ENCODE measurements at places on chromosomes 12 and 14.

DNA sequence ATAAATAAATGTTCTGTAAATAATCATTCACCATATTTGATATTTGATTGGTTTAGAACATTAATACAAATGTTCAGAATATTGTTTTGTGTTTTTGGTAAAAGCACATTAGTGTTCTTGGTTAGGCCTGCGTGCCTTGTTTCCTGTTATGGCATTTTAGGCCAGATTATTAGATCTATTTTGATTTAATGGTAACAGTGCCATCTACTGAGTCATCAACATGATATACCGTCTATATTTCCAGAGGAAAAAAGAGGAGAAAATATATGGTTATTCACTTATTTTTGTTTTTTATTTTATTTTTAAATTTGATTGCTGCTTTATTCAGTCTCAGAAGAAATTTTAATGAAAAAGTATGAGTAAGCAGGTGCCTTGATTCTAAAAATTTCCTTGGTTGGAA, 60.3 kb downstream of the GPHN start:
- DNase-seq, result no peak

GRCh38 chr12:120421701-120422100, 16.2 kb upstream of the COX6A1 start:
- no peak for DNase-seq

- DNase-seq, result no peak
These were observed 19.4 kb upstream of the STRN3 start for GRCh38 chr14:31045501-31046080.

GRCh38 chr12:96701856-96702255, 205.2 kb upstream of the NEDD1 start:
- no peak for DNase-seq

- no peak for DNase-seq
These were observed 25.9 kb downstream of the RHOF start for GRCh38 chr12:121767525-121768016.

- DNase-seq, result no peak
These were observed 263.2 kb downstream of the SEC23A start for GRCh38 chr14:38839694-38840365.

DNA sequence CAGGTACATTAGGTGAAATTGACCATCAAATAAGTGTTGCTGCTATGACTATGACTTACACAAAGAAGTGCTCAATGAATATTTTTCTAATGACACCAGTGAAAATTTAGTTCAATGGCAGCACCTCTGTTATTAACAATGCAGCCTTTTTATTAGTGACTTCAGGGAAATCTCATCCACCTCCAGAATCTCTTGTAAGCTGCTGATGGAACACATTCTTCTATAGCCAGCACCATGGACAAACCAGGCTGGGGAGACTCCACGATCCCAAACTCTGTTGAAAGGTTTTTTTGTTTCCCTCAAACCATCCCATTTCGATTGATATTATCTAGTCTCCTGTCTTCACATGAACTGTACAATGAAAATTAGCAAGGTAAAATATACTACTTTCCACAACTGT, 265.9 kb downstream of the ITPR2 start:
- no peak for DNase-seq

- no peak for DNase-seq
These were observed 17.8 kb downstream of the ZBTB42 start for GRCh38 chr14:104818714-104819161.

GRCh38 chr12:47762850-47763465, 4.3 kb upstream of the RAPGEF3 start:
- DNase-seq, result no peak

GRCh38 chr12:57129321-57129842, 1.1 kb downstream of the LRP1 start:
- DNase-seq, result no peak

DNA sequence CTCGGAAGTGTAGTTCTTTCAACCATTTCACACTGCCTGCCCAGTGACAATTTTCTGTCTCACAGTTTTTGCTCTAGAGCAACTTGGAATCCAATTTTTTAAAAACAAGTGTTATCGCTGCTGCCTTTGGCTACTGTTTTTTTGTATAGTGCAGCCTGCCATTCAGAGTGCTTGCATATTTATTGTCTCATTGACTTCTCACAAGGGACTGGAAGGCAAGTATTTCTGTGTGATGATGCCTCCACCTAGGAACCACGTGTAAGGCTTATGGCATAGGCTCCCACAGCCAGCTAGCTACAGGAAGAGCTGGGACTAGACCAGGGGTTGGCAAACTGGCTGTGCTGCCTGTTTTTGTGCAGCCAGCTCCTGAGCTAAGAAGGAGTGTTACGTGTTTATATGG, 903 bp downstream of the PARPBP start:
- DNase-seq, result no peak

DNA sequence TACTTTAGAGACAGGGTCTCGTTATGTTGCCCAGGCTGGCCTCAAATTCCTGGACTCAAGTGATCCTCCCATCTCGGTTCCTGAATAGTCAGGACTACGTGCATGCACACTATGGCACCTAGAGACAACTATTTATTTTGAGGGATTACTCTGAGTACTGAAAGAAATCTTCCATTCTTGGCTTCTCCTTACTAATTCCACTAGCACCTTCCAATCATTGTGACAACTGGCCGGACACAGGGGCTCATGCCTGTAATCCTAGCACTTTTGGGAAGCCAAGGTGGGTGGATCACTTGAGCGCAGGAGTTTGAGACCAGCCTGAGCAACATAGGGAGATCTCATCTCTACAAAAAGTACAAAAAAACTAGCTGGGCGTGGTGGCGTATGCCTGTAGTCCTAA, 42.1 kb upstream of the MTERF2 start:
- DNase-seq, result no peak

- no peak for DNase-seq
These were observed 4.2 kb upstream of the CDC42BPB start for GRCh38 chr14:103061482-103061976.

GRCh38 chr12:32489070-32489469, 89.7 kb downstream of the FGD4 start:
- no peak for DNase-seq

GRCh38 chr12:1864456-1864855, 44.1 kb downstream of the LRTM2 start:
- DNase-seq, result no peak

- DNase-seq, result no peak
These were observed 56.3 kb downstream of the FGD4 start for GRCh38 chr12:32455607-32456071.

DNA sequence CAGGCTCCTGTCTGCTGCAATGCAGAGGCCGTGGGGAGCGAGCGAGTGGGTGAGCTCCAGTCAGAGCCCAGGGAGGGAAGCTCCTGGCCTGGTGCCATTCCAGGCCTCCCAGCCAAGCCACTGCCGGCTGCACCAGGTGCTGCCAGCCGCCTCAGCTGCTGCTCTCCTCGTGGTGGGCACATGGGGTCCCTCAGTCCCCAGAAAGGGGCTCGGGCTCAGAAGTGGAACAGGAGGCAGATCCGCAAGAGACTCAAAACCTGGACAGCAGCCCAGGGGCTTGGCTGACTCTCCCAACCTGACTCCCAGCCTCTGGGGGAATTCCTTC, 2.4 kb downstream of the ABCB9 start:
- DNase-seq, result no peak

DNA sequence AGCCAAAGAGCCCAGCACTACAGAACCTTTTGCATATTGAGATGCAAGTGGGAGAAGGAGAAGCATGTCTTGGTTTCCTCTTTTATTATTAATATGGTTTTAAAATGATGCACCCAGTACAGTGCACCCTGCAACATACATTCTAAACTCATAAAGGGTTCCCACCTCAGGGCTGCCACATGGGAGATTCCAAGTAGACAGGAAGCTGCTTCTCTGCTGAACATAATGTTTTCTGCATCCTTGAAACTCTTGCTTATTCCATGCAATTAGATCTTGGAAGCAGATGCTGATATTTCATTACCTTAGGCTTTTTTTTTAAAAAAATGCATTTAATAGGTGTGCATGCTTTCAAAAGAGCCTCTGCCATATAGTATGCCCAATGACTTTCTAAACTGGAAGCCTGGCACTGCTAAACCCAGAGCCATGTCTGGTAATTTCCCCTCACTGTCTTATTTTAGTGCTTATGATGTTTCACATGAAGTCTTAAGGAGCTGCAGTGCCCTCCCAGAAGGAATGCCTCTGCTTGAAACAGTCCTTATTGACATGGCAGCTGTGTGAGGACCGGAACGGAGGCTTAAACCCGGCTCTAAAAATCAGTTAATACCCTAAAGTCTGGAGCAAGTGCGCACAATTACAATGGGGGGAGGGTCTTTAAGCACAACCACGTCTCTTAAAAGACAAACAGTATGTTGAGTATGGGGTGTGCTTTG, 2.0 kb upstream of the SIX1 start:
- no peak for DNase-seq

- peak; percentile 68 for DNase-seq
These were observed 438.1 kb downstream of the FUT8 start for GRCh38 chr14:65850429-65851135.

DNA sequence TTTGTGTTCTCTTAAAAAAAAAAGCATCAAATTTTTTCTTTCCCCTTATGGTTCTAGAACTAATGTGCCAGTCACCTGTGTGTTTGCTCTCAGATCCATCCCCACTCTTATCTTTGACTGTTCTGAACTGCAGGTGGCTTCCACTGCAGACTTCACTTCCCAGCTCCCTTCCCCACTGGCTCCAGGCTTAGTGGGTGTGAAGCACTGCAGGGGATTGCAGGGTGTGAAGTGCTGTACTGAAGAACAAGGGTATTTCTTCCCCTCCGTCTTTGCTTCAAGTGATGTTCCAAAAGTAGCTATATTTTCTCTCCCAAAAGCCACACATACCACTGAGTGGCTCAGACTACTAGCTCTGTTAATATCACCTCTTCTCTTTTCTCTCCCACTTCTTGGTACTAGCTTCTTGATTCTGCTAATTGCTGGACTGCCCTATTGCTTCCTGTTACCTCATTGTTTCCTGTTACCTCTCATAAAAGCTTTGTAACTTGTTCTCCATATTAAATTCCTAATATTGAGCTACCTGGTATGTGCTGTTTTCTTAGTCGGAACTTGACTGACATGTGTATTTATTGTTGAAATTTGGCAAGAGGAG, 115.4 kb upstream of the PRICKLE1 start:
- DNase-seq, result no peak

DNA sequence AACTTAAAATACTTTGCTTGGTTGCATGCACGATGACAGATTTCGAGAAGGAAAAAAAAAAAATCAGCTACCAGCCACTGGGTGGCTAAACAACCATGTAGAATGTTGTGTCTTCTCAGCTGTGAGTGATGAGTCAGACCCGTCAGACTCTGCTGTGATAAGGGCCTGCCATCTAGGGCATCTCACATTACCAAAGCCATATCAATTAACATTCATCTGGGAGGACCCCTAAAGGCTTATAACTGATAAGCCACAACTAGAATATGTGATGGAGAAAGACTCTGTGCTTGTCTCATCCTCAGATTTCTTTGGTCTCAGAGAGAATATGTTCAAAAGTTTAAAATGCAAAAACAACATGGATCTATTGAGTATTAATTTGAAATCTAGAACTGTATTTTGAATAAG, 111.5 kb downstream of the PAX9 start:
- DNase-seq, result no peak

DNA sequence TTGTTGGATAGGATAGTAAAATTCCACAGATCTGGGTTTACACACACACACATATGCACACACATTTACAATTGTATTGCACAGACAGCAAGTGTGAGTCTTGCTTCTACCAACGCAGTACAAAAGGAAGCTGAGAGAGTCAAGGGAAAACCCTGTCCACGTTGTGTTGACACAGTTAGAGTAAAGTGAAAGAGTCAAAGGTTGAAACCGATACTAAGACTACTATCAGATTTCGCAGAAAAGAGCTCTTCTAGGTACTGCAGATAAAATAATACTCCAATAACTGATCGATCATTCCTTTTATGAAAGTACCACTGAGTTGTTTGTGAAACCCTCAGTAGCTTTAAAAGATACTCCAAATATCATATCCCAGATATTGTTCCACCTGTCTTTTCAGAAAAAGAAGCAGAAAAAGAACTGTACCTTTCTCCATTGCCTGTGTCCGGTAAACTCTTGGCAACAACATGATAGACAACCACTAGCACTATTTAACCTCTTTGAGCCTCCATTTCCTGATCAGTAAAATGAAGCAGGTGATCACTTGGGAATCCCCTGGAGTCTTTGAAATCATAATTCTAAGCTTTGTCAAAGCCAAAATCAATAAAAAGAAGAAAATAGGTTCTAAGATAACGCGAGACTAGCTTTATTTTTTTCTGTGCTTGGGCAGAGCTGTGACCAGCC, 224.6 kb upstream of the FOXN3 start:
- no peak for DNase-seq

DNA sequence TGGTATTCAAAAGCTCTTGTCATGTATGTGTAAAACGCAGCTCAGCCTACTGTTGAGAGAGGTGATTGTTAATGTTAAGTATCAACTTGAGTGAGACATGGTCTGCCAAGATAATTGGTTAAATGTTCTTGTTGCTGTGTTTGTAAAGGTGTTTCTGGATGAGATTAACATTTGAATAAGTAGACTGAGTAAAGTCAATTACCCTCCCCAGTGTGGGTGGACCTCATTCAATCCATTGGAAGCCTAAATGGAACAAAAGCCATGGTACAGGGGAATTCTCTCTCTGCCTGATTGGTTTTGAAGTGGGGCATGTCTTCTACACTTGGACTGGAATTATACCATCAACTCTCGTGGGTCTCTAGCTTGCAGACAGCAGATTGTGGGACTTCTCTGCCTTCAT, 63.8 kb upstream of the RERGL start:
- no peak for DNase-seq

GRCh38 chr12:68958322-68958721, 25.4 kb upstream of the CPM start:
- DNase-seq, result peak; percentile 18

GRCh38 chr14:59507063-59507751, 22.9 kb downstream of the JKAMP start:
- DNase-seq, result peak; percentile 38

DNA sequence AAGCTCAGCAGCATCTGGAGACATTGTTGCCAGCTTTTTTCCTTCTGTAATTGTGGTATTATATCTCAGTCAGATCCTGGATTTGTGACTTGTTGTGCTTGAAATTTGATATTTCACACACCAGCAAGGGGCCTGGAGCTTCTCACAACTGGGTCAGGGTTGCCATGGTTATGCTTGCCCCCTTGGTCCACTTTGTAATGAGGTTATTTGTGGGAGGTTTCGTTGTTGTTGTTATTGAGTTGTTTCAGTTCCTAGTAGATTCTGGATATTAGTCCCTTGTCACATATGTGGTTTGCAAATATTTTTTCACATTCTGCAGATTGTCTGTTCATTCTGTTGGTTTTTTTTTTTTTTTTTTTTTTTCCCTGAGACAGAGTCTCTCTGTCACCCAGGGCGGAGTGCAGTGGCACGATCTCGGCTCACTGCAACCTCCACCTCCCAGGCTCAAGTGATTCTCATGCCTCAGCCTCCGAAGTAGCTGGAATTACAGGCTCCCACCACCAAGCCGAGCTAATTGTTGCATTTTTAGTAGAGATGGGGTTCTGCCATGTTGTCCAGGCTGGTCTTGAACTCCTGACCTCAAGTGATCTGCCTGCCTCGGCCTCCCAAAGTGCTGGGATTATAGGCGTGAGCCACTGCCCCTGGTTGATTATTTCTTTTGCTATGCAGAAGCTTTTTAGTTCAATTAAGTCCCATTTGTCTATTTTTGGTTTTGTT, 80.6 kb upstream of the ETV6 start:
- no peak for DNase-seq

All from activated naive CD4-positive, alpha-beta T cell treated with Interleukin-2 at 50 U/mL for 16 hours (primary cell).